ENCODE measurements at places on chromosomes 7 and 10.

DNA sequence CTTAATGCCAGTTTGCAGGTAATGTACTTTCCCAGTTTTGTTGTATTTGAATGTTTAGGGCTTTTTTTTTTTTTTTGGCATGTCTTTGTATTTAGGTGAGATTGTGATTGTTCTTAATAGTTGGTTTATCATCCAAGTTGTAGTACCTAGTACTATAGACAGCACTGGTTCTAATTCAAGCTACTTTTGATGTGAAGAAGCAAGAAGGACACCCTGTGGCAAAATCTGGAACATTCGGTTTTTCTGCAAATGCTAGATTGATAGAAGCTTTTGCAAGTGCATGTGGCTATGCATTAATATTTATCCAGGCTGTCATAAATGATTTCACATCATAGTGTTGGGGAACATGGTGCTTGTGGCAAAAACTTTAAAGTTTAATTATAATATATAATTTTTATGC lies 248.9 kb downstream of the FOXP2 start:
- DNase-seq = no peak

GRCh38 chr10:14612873-14613587 lies 161.7 kb downstream of the FAM107B start:
- no peak for DNase-seq

GRCh38 chr7:85828614-85829013 lies 641.8 kb upstream of the SEMA3D start:
- DNase-seq = no peak

GRCh38 chr10:104045151-104046089 lies 40.3 kb downstream of the COL17A1 start:
- peak; percentile 67 for DNase-seq

DNA sequence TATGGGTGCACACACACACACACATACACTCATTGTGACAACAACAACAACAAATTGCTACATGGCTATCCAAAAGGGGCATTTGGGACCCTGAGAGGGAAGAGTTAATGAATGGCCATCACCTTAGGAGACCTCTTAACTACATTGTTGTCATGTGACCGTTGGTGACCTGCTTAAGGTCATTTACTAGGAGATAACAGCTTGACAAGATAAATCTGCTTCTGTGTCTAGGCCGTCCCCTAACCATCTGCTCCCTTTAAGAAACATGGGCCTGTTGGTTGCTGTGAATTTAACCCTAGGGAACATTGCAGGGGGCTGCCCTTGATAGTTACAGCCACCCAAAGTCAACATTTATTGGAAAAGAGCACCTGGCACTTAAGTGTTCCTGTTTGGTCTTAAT lies 29.7 kb downstream of the C1QL3 start:
- DNase-seq = no peak

GRCh38 chr10:14554491-14555205 lies 220.0 kb downstream of the FAM107B start:
- DNase-seq = no peak

DNA sequence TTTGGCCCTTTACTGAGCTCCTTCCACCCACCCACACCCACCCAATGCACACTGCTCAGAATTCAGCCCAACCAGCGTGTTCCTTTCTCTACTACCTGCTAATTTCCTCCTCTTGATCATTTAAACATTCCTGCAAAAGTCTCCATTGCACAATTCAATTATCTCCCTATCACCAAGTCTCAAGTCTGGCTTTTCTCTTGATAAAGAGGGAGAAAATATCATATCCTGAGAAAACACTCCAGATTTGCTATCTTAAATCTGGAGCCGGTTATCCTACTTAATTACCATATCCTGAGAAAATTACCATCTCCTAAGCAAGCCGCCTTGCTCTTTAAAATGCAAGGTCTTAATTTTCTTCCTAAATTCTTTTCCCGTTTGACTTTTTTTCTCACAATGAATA lies 505.5 kb downstream of the XPNPEP1 start:
- DNase-seq = no peak

GRCh38 chr10:95295031-95295755 lies 4.4 kb upstream of the PDLIM1 start:
- peak; percentile 60 for DNase-seq

GRCh38 chr7:122412441-122412840 lies 107.9 kb upstream of the FEZF1 start:
- DNase-seq = no peak

GRCh38 chr7:100466653-100467605 lies 2.9 kb upstream of the SPACDR start:
- no peak for DNase-seq

GRCh38 chr10:58894929-58895328 lies 281.5 kb upstream of the PHYHIPL start:
- DNase-seq = no peak

DNA sequence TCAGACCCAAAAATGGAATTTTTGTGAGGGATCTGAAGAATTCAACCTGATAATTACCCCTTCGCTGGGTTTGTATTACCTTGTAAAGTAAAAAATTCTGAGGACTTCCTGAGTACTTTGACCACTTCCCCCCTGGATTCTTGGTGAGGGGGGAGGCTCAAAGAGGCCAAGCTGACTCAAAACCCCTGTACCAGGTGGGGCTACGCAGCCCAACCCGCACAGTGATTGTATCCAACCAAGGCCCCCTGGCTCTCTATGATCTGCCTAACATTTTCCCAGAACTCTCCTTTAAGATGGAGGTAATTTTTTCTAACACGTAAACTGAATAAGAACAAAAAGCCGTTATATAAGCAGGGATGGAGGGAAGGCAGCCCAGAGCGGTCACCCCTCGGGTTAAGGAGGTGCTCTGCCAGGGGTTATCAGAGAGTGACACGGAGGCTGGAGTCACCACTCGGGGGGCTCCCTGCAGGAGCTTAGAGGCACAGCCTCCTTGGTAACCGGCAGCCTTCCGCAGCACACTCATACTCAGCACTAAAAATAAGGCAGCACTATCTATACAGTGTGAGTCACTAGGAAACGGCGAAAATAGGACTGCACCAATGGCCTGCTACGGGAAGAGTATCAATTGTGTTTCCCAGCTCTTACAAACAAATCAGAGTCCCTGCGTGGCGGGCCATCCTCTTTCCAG lies 255.4 kb downstream of the ELMO1 start:
- no peak for DNase-seq

DNA sequence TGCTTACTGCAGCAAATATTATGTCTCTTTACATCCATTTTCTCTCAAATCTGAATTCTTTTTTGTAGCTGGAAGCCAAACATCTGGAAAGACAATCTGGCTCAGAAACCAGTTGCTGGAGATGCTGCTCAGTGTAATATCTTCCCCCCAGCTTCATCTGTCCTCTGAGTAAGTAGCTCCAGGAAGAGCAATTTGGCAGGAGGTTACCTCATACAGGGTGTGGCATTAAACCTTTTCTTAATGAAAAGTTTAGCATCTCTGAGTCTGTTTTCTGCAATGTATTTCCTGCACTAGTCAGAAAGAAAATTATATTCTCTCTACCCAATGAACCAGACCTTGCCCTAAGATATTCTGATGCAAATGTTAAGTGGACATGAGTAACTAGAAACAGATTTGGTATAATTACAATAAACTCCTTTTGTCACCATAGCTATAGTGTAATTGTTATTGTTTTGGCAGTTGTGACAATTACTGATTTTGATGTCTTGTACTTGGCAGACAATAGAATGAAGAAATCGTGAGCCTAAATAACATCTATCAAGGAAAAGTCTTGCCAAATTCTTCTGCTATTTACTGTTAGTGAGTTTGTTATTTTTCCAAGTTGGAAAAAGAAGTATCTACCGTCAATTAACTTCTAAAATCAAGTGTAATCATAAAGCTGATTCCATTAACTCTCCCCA lies 123.3 kb downstream of the WDFY4 start:
- DNase-seq = no peak

Data from endothelial cell (in vitro differentiated cells).